ENCODE measurements at places on chromosomes 5 and 9.

DNA sequence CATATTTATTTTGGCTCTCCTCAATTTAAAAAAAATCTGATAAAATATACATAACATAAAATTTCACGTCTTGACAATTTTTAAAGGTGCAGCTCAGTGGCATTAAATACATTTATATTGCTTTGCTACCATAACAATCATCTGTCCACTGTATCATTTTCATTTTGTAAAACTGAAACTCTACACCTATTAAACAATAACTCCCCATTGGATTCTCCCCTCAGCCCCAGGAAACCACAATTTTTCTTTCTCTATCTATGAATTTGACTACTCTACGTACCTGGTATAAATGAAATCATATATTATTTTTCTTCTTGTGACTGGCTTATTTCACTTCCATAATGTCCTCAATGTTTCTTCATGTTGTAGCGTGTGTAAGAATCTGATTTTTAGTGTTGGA, 563.5 kb downstream of the PRR16 start:
- no peak for DNase-seq

GRCh38 chr5:16965581-16965980, 29.5 kb upstream of the MYO10 start:
- no peak for DNase-seq

DNA sequence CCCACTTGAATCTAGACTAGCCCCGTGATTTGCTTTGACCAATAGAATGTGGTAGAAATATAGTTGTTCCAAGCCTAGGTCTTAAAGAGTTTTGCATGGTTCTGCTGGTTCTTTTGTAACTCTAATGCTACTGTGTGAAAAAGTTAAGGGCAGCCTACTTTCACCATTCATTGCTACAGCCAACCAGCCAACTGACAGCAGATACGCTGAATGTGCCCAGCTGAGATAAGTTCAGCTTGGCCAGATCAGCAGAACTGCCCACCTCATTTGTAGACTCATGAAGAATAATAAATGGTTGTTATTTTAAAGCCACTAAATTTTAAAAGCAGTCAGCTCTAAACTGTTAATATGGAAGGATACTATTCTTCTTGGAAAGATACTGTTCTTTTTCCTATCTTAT, 23.9 kb downstream of the NR3C1 start:
- DNase-seq: no peak

GRCh38 chr5:23084815-23085214, 231.7 kb upstream of the CDH12 start:
- DNase-seq: no peak

GRCh38 chr9:75658301-75658905, 232.1 kb upstream of the PCSK5 start:
- DNase-seq: no peak

- DNase-seq: no peak
Observed at GRCh38 chr5:156947925-156948324, 15.1 kb downstream of the TIMD4 start.

DNA sequence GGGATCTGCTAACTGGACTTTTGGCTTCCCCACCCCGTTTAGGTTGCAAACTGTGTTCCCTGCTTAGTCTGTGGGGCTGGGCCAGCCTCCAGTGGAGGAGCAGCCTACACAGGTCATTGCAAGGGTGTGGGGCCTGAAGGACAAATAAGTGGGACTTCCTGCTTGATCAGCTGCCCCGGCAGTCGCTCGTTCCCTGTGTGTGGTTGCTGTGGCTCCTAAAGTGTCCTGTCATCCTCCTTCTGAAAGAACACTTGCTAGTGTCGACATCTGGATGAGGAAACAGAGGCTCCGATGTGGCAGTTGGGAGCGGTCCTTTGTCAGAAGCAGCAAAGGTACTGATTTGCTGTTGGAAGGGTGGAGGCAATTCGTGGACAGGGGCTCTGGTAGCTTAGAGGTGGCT, 88.9 kb upstream of the TBCA start:
- no peak for DNase-seq

DNA sequence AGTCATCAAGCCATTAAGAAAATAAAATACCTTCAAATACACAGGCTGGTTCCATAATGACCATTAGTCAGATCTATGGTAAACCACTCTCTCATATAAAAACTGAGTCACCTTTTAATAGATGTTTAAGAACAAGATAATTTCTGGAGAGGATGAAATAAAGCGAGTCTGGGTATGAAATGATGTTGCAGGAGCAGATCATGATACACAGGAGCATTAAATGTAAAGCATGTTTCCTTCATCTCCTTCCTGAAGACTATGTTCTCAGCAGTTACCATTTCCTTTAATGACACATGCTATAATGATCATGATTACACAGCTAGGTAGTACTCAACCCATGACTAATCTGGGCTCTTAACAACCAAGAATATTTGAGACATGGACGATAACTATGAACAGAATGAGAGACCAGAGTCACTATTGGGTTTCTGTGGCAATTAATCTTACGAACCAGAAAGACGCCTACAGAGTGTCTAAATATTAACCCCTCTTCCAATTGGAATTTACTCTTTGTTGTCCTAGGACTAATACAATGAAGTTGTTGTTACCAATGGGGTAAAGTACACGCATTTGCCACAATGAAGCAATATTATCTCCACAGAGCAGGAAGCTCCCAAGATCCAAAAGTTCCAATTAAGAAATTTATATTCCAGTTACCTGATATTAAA, 105.6 kb downstream of the NR6A1 start:
- DNase-seq: no peak

All from NCI-H1930 (cell line).